ENCODE measurements at places on chromosomes 13 and 19.

DNA sequence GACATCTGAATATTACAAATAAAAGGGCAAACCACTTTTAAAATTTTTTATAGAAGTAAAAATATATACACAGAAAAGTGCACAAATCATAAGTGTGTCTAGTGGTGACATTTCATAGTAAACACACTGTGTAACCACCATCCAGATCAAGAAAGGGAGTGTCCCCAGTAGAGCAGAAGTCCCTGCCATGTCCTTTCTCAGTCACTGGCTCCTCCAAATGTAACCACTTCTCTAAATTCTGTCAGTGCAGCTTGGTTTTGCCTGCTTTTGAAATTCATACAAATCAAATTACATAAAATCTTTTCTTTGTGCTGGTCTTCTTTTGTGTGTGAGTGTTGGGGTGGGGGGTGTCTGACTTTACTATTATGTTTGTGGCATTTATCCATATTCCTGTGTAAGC lies 116.5 kb downstream of the RBM26 start:
- DNase-seq, result no peak

DNA sequence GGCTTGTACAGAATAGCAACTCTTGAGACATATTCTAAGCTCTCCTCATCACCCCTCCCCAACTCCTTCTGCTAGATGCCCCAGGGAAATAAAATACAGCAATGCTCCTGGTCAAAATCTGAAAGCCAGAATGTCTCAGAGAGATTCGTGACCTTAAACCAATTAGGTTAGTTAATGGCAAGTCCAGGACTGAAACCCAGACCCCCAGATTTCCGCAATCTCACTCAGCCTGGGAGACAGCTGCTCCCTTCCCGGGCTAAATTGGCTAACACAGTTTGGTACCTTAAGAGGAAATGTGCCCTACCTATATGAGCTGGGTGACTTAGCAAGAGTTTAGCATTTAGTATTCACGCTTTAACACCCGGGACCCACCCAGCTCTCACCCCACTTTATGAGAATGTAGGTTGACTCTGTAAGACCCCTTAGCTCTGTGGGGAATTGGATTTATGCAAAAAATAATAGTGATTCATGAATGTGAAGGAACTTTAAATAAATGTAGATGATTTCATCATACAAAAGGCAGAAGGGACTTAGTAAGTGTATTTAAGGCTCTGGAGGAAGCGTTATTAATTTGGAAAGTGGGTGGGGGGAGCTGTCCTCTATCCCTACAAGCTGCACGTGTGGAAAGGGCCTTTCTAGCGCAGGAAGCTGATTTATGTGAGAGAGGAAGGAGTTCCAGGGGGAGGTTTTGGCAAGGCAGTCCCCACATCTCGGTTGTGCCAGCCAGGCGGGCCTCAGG lies 1.1 kb downstream of the DLEU7 start:
- no peak for DNase-seq

GRCh38 chr13:26896986-26897668 lies 136.5 kb upstream of the GPR12 start:
- DNase-seq, result no peak

DNA sequence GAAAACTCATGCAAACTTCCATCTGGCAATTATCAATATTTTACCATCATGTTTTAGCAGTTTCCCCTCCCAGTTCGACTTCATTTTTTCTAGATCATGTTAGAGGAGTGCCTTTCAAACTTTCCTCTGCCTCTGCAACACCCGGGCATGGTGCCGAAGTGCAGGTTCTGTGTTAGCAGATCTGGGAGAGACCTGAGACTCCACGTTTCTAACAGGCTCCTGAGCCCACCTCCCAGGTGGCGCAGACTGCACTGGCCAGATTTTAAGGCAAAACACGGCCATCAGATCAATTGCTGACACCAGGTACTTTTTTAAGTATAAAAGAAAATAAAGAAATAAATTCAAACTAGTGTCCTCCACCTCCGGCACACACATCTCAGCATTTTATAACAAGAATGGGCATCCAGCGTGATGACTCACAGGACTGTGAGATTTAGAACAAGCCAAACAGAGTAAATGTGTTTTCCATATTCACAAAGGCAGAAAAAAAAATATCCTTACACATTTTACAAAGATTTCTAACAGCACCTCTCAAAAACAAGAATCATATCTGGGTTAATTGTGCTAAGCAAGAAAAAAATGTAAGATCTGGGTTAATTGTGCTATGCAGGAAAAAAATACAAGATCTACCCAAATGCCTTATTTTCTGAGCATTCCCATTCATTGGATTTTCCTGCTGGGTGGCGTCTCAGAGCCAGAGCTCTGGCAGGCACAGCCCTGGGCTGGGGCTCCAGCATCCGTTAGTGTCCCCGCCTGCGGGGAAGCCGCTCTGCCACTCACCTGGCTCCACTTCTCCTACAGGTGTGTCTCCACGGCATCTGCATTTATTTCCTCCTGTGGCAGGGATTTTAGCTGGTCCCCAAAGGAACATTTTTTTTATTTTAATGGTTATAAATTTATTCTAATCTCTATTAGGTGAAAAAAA lies 127.9 kb upstream of the SOX1 start:
- DNase-seq, result no peak

DNA sequence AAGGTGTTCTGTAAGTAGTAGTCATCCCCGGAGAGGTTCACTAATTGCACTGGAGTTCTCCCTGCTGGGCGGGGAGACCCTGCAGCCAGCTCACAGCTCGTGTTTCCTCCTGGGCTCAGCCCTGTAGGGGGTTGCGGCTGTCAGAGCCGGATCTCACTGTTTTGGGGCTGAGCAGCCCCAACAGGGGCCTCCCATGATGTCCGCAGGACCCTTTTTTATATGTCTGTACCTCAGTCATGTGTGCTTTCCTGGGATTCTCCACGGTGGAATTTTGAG lies 130.2 kb upstream of the MCF2L start:
- no peak for DNase-seq

GRCh38 chr13:83613524-83613923 lies 268.8 kb downstream of the SLITRK1 start:
- DNase-seq, result no peak

- no peak for DNase-seq
Observed at GRCh38 chr19:47469719-47470118, 2.0 kb downstream of the SLC8A2 start.

DNA sequence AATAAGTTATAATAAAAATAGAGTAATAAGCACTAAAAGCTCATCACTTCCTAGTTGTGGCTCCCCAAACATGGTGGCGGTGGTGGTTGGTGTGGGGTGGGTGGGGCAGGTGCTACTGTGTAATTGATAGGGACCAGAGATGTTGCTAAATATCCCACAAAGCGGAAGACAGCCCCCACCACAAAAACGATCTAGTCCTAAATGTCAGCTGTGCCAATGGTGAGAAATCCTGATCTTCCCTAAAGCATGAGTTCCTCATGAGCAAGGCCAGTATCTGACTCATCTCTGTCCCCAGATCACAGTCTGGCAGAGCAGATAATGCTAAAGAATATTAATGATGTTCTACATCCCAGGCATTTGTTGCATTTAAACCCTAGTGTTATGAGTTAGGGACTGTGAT lies 1.9 kb upstream of the EDDM13 start:
- DNase-seq, result no peak

- DNase-seq, result no peak
Observed at GRCh38 chr13:41315443-41316047, 4.5 kb downstream of the NAA16 start.

DNA sequence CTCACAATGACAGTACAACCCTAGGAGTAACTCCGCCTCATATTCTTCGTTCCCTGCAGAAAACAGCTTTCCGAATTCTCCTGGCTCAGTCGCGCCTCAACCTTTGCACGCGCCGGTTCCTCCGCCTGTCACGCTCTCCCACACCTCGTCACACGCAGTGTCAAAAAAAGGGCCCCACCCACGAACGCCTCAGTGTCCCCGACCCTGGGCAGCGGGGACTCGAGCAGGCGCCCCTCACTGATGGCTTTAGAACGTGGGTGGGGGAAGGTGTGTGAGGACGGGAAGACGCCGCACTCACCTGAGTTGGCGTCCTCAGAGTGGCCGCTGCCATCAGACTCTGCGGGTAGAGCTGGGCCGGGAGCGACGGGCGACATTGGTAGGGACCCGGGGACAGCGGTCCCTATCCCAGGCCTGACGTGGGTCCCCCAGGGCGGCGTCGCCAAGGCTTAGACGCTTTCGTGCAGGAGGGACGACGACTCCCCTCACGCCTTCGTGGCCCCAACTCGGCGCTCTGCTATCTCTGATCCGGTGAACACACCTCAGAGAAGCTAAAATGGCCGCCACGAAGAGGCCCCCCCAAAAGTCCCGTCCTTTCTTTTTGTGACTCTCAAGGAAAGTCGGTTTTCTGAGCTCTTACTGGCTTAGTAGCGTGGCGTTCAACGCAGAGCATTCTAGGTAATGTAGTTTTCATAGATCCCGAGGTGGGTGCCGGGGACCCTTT lies at the start of gene ZNF154:
ZNF154 (minus strand) TSS at position 564 of the 721 bp plus-strand sequence; CDS start at position 331, 233 bp downstream.
- no peak for DNase-seq

DNA sequence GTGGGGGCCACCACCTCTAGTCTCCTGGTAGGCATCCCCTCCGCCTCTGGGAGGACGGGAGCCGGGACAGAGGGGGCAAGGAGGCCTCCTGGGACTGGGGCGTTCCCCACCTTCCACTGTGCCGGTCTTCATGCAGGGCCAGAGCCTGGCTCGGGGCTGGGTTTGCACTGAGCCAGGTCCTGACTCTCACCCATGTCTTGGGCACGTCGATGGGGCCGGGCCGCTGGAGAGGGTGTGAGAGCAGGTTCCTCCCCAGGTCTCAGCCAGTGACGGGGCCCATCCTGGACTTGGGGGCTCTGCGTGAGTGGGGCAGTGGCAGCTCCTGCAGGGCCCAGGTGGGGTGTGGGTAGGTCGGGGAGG lies 26.6 kb downstream of the ATP11A start:
- no peak for DNase-seq

- DNase-seq, result no peak
Observed at GRCh38 chr19:9407827-9408226, 27.5 kb downstream of the ZNF266 start.

DNA sequence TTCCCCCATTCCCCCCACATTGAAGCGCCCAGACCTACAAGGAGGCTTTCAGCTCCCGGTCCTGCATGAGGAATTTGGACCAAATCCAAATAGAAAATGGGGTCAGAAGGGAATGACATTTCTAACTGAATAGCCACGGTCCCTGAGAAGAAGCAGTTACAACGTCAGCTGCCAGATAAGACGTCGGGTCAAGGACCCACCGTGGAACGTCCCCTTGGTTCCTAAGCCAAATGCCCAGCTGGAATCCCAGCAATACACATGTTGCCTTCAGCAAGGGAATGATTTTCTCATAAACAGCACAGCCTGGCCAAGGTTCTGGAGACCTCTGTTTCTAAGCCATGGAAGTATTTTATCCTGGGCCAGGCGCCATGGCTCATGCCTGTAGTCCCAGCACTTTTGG lies 109.1 kb upstream of the PEG3 start:
- DNase-seq, result no peak

GRCh38 chr19:39381910-39382611 lies 8.8 kb downstream of the PAF1 start:
- no peak for DNase-seq

DNA sequence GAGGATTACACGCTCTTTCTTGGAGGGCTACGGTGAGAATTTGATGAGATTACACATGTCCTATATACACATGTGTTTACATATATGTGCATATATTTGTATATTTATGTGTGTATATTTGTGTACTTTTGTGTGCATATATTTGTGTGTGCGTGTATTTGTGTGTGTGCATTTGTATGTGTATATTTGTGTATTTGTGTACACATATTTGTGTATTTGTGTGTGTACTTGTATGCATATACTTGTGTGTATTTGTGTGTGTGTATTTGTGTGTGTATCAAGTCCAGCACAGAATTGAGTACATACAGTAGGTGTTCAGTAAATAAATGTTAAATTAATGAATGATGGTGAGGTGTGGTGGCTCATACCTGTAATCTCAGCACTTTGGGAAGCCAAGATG lies 1.8 kb downstream of the TMEM143 start:
- no peak for DNase-seq

GRCh38 chr19:14048443-14049153 lies 13.3 kb downstream of the PALM3 start:
- no peak for DNase-seq

DNA sequence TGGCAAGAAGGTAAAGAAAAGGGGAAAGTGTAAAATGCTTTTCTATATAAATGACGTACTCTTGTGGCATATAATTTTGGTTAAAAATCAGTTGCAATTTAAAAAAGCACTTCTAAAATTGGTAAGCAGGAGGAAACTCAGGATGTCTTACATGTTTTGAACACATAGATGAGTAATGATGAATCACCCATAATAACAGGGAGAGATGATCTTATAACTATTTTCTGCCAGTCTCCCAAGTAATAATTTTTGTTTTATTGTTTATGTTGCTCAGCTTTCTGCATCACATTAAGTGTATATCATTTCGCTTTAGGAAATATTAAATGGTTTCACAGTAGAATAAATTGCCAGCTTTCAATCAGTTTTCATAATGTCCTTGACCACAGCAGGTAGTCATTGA lies 1430.7 kb upstream of the PCDH20 start:
- DNase-seq, result peak; percentile 0

- no peak for DNase-seq
Observed at GRCh38 chr13:94710881-94711560, 1.3 kb downstream of the SOX21 start.

DNA sequence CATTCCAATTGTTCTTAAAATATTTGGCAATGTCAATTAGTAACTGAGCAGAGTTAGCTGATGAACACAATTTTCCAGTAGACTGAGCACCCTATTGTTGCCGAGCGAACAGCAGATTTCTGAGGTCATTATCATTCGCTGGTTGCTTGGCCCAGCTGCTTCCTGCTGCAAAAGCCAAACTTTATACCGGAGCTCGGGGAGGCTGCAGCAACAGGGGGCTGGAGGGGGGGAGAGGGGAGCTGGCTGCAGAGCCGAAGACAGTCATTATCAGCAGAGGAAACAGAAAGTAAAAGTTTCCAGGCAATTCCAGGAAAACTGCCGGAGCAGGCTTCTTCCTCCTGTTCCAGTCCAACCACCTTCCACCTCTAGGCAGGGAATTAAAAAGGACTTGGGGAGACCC lies 77.9 kb downstream of the ZNF536 start:
- no peak for DNase-seq

DNA sequence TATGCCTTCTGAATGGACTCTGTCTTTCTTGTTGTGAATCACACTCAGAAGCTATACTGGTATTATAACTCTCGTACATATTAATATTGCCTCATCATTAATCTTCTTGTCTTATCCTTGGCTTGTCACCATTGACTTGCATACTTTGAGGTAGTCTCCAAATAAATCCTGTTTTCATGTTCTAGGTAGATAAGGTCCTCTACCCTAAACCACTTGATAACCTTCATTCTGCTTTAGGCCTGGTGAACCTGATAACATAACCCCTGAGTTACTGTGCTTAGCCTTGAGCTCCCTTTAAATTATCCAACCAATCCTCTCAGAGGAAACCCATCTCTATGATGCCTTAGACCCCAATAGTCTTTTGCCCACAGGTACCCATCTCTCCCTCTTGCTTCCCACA lies 1162.3 kb downstream of the SLITRK1 start:
- DNase-seq, result no peak

DNA sequence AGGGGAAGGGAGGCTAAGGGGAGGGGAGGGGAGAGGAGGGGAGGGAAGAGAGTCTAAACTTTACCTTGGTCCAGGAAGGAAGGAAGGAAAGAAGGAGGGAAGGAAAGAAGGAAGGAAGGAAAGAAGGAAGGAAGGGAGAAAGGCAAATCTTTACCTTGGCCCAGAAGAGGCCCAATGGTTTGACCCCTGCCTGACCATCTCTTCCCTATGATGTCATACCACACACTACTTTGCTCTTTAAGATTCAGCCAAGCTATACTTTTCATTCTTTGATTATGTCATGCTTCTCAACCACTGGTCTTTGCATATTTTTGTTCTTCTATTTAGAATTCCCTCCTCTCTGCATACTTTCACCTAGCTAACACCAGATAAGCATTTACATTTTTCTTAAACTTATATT lies 1077.5 kb downstream of the PCDH9 start:
- DNase-seq, result no peak

Data from HCT116 (cell line).